Upper lobe of right lung (tissue), 1 donor: ENCODE measurements at places on chromosomes 3 and 15.

DNA sequence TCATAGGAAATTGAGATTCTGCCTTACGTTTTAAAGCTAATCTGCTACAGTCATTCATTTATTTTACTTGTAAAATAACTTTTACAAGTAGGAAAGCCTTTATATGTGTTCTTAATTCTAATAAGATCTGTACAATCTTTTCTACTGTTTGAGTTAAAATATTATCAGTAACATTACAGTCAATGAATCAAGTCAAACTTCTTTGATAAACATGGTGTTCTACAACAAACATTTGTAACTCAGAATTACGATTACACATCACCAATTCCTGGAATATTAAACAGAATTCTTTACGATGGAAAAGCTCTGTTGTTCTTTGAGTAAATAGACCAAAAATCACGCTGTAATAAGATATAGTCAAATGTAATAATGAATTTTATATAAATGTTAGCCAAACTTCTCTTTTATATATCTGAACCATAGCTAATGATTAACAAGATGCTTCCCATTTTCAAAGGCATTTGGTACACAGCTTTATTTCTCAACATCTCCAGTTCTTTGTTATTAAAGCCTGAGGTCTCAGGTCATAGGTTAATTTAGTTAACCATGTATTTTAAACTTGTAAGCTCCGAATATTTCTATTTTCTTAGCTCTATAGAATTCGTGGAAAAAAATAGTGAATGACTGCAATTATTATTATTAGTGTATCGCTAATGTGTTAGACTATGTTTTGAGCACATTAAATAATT, 232.4 kb downstream of the NAALADL2 start:
- DNase-seq = no peak

DNA sequence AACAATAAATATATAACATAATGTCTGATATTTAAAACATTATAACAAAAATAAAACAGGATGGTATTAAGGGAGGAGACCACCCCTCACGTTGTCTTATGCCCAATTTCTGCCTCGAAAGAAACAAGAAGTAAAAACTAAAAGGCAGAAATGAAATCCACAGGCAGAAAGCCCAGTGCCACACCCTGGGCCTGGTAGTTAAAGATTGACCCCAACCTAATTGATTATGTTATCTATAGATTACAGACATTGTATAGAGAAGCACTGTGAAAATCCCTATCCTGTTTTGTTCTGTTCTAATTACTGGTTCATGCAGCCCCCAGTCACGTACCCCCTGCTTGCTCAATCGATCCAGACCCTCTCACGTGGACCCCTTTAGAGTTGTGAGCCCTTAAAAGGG, 22.3 kb upstream of the ACP3 start:
- no peak for DNase-seq

DNA sequence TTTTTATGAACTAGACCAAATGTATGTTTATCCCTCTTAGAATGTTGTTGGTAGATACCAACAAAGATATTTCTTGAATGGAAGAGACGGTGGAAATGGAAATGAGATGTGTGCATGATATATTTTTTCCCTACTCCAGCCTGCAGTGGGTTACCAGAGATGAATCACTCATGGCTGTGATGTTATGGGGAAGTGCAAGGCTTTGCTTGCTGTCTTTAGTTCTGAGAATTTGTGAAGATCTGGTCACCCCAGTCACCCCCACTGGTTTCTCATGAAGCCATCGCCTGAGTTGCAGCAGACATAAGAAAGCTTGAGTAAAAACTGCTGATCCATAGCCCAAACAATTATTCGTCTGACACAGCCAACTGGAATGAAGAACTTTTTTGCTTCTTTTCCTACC, 78.1 kb upstream of the EOMES start:
- DNase-seq = no peak

DNA sequence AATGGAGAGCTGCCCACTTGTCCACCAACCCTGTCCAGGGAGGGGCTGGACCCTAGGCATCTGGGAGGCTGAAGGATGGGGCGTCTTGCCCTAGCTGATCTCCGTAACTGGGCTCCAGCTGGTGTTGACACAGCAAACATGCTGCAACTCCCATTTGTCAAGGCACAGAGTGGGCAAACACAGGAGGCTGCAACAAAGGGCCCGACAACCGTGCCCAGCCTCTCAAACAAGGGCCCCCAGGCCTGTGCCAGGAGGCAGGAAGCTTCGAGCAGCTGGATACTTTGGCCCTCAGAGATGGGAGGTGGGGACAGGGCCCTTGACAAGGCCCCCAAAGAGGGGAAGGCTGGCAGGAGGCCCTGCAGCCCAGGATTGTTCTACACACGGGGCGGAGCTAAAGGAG, 64.2 kb upstream of the TMEM115 start:
- peak; percentile 83 for DNase-seq

GRCh38 chr15:73650416-73651126, 17.4 kb upstream of the NPTN start:
- DNase-seq = no peak

GRCh38 chr3:140292684-140293083, 357.7 kb downstream of the CLSTN2 start:
- DNase-seq = no peak

- DNase-seq = no peak
Measured at GRCh38 chr15:89364341-89364740, 29.7 kb upstream of the POLG start.

DNA sequence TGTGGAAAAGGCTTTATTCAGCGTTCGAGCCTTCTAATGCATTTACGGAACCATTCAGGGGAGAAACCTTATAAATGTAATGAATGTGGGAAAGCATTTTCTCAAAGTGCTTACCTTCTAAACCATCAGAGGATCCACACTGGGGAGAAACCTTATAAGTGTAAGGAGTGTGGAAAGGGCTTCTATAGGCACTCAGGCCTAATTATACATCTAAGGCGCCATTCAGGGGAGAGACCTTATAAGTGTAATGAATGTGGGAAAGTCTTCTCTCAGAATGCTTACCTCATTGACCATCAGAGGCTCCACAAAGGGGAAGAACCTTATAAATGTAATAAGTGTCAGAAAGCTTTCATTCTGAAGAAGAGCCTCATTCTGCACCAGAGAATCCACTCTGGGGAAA, 6.2 kb upstream of the ZNF35 start:
- DNase-seq = no peak

DNA sequence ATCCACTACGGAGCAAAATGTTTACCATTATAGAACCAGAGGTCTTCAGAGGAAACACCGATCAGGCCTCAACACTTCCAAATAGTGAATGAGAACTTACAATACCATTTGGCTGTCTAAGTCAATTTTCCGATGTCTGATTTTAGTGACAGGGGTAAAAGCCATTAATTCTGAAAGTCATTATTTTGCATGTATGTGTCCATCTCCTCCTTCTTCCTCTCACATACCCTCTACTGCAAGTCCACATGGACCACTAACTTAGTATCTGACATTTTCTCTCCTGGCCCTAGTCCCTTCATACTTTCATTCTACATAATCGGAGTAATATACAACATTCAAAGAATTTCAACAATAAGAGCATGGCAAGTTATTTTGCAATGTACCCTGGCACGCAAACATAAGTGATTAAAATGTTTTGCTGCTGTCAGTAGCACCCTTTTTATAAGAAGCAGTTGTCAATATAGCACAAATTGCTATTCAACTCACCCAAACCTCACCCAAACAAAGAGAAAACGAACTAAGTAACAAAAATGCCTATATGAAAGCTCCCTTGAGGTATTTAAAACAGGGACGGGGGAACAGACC, 1.9 kb downstream of the TOP2B start:
- no peak for DNase-seq

DNA sequence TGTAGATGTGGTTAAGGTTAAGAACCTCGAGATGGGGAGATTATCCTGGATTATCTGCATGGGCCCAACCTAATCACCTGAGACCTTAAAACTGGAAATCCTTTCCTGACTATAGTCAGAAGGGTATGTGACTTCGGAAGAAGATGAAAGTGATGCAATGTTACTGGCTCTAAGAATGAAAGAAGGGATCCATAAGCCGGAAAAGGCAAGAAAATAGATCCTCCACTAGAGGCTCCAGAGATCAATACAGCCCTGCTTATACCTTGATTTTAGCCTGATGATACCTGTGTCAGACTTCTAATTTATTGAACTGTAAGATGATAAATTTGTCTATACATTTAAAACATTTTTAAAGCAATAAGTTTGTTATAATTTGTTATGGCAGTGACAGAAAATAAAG, 21.5 kb upstream of the GASK1A start:
- DNase-seq = no peak

GRCh38 chr3:30269751-30270445, 336.5 kb upstream of the TGFBR2 start:
- no peak for DNase-seq

- DNase-seq = no peak
Measured at GRCh38 chr3:153400641-153401040, 238.6 kb downstream of the RAP2B start.

GRCh38 chr3:139519998-139520737, 19.4 kb downstream of the RBP1 start:
- DNase-seq = no peak

DNA sequence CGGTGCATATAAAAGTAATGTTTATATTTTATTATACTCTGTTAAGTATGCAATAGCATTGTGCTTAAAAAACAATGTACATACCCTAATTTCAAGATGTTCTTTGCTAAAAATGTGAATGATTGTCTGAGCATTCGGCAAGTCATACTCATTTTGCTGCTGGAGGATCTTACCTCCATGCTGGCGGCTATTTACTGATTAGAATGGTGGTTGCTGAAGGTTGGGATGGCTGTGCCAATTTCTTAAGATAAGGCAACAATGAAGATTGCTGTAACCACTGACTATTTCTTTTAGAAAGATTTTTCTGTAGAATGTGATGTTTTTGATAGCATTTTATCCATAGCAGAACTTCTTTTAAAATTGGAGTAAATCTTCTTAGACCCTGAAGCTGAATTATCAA, 932.7 kb downstream of the ZPLD1 start:
- no peak for DNase-seq
